Activated CD4-positive, CD25-positive, alpha-beta regulatory T cell treated with anti-CD3 and anti-CD28 coated beads, Interleukin-2, amount 50 U/mL, for 16 hours (primary cell): ENCODE measurements at places on chromosomes 13 and 19.

DNA sequence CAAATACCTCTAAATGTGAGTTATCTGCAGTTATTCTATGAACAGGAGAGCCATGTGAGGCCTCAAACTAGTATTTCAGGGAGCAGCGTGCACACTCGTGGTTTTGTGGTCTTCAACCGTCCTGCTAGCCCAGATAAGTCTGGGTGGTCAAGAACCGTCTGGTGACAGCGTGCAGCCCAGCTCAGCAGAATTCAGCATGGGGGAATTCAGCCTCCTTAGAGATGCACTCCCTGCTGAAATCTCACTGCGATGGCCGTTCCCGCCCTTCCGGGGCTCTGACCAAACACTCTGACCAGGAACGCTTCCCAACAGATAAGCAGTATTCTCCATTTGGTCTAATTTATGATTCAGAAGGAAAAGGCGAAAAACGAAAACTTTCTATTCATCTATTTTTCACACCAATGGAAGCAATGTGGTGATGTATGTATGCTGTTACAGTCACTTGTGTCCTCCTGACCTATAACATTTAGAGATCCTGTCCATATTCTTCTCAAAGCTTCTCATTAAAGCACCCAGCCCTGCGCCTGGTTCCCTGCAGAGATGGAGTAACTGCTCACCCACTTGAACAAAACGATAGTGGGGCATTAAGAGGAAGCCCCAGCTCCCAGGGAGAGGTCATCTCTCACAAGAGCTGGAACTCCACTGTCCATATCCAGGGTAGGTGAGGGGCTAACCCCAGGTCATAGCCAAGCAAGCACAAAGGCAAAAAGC lies 2.9 kb downstream of the ANKRD27 start:
- DNase-seq, result no peak

DNA sequence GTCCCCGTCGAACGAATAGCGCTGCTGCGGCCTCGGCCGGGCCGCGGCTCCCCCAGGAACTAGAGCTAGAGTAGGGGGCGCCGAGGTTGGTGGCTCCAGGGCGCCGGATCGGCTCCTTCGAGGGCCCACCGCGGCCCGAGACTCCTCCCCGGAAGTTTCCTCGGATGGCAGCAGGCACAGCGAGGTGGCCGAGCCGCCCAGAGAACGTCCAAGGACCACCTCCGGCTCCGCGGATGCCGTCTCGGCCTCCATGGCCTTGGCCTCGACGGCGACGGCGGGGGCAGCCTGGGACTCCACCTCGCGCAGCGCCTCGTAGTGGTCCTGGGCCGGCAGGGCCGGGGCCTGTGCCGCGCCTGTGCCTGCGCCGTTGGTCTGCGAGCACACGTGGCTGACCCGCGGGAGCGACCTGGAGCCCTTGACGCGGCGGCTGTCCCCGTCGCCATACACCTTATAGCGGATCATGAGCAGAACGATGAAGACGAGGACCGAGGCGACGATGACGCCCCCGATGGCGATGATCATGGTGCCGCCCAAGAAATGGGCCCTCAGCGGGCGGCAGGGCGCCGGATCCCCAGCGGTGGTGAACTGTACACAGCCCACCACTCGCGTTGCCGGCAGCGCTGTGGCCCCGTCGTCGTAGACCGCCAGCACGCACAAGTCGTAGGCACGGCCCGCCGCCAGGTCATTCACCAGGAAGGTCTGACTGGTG lies 11.8 kb downstream of the IFNL1 start:
- no peak for DNase-seq

GRCh38 chr13:112716841-112717520 lies 27.1 kb downstream of the ATP11A start:
- DNase-seq, result no peak

DNA sequence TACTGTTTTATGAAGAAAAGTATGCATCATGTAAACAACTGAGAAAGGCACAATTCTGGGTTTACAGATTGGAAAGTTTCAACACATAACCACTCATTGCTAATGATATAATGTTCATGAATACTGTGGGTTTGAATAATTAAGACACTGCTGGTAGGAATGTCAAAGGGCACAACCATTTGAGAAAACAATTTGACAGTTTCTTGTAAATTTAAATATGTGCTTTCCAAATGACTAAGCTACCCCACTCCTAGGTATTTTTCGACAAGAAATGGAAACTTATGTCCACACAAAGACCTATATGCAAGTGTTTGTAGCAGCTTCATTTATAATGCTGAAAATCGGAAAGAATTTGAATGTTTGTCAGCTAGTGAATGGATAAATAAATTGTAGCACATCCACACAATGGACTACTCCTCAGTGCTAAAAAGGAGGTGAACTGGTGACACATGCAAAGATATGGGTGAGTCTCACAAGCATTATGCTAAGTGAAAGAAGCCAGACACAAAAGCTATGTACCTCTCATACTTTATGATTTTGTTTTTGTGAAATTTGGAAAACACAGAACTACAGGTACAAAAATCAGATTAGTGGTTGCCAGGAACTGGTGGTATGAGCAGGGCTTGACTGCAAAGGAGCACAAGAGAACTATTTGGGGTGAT lies 44.8 kb upstream of the FLT1 start:
- no peak for DNase-seq

DNA sequence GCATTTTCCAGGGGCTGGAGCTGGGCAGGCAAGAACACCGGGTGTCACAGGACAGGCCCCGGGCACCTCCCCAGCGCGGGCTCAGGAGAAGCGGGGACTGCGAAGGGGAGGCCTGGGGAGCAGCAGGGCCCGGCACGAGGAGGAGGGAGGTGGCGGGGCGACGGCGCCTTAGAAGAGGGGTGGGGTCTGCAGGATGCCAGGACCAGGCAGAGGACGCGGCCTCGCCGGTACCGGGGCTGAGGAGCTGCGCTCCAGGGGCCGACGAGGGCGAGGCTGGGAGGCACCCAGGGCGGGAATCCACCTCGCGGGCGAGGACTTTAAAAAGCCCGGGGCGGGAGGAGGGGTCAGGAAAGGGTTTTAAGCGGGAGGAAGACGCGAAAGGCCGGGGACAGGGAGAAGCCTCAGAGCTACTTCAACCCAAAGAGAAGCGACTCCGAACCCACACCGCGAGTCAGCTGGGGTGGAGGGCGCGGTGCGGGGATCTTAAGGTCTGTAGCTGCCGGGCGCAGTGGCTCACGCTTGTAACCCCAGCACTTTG lies 665 bp downstream of the ZNF347 start:
- no peak for DNase-seq

DNA sequence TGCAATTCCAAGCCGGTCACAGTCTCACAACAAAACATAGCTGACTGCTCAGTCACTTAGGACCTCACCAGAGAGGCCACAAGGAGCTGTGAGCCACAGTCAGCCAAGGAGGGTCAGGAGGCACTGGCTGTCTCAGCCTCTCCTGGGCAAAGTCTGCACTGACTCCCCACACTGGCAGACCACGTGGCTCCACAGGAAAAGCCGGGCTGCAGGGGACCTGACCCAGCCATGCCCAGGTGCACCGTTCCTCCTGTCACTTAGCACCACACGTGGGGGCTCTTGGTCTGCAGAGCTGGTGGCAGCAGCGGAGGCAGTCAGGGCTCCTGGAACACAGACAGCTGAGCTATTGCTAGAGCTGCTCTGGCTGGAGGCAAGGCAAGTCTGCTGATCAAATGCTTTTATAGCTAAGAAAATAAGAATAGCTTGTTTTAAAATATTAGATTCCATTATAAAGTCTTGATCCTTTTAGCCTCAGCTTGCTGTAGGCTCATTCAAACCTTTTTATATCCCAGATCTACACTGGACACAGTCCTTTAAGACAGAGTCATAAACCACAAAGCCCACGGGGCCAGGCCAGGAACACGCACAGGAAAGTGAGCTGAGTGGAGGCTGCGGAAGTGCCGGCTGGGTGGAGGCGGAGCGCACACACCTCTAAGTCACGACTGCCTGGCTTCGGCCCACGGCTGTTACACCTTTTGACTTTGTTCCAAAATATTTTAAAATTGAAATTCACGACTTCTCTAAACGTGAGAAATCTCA lies 744.1 kb downstream of the UQCRFS1 start:
- DNase-seq, result no peak

GRCh38 chr19:37855098-37855497 lies 51.3 kb downstream of the WDR87 start:
- no peak for DNase-seq

DNA sequence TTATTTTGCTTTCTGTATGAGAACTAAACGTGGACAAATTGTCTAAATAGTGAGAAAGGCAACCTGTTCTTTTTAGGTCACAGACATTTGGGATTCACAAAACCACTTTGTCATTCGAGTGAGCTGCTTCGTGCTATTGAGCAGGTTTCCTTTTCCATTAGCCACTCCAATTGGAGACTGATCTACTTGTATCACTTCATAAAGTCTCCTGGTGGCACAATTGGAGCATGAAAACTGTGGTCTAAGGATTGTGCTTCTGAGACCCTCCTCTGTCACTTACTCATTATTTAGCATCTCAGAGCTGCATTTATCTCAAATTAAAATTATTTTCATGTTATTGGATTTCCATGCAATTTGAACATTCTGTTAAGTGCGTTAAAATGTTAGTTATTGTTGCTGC lies 397.7 kb downstream of the TDRD3 start:
- no peak for DNase-seq

- DNase-seq, result no peak
Measured at GRCh38 chr19:52981329-52981728, 18.6 kb upstream of the ZNF816 start.
